Right lung (tissue), 10 donors: ENCODE measurements at places on chromosomes 3 and 15. TPM values are rescaled to one million over a fixed set of nuclear protein-coding genes. Genes with fewer than 3 reads are reported as not detected.

Gene GNAT1
- not detected for polyA plus RNA-seq

Gene LDHAL6B
- not detected for polyA plus RNA-seq

Gene FBN1
- polyA plus RNA-seq: 78.7 TPM

Gene ALPK3
- polyA plus RNA-seq: 16.6 TPM

Gene GOLGA6B
- 1.5 TPM for polyA plus RNA-seq

Gene AMOTL2
- 25.8 TPM for polyA plus RNA-seq

Gene RASGRF1
- 17.1 TPM for polyA plus RNA-seq

Gene STX19
- 6.4 TPM for polyA plus RNA-seq

Gene NUP210
- polyA plus RNA-seq: 15.7 TPM

Gene SLC9C1
- 1.1 TPM for polyA plus RNA-seq

Gene SPRED1
- 42.8 TPM for polyA plus RNA-seq

Gene ZNF860
- 10.0 TPM for polyA plus RNA-seq

- no peak for DNase-seq
Measured at GRCh38 chr15:90644526-90644925, 72.6 kb upstream of the BLM start.

DNA sequence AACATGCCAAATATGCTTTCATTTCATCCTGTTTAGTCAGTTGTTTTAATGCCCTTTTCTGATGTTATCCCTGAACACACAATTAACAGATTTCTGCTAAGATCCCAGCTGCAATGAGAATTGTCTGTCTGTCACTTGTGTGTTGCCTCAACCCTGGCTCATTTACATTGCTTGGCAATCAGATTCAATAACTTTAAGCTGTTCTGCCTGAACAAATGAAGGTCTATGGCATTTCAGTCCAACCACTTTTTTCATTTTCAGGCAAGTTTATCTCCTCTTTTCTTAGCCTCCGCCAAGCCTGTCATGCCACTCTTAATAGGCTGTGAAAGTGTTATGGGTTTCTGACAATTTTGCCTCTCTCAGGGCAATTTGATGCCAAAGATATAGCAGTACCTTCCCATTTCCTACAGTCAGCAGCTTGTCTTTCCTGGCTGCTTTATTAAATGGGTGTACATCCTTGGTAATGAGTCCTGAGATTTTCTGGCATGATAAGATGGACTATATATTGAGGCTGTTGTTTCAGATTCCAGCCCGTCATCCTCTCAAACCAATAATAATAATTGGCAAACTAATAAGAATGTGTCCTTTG is 68.7 kb upstream of the ADAMTS9 start:
- no peak for DNase-seq

GRCh38 chr3:11624161-11624560 is 19.6 kb downstream of the VGLL4 start:
- DNase-seq: no peak

DNA sequence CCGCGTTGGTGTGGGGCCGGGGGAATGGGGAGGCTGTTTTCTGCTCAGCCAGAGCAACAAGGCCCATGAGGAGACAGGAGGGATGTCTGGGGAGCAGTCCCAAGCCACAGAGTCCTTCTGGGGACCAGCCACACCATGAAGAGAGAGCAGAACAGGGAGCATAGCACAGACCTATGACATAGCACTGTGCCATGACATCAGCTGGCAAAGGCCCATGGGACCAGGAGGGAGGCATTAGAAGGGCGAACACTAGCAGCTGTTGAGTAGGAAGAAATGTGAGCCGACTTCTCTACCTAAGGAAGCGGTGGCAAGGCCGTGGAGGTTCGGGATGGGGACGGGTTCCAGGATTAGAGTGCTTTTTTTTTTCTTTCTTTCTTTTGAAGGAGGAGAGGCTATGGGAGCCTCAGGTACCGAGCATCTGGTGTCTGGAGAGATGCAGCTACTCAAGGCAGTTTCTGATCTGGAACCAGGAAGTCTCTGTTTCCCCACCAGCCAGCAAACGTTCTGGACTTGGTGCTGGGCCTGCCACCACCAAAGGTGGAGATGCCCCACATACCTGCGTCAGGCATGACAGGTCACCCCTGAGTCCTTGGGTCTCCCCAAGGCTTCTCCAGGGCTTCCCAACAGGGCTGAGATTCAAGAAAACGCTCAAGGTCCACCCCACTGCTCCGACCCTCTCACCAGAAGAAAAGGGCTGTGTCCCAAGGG is 77.3 kb upstream of the CGNL1 start:
- no peak for DNase-seq

GRCh38 chr3:184811663-184811998 is 335 bp upstream of the VPS8 start:
- DNase-seq: no peak

GRCh38 chr3:39294446-39295183 is 14.8 kb upstream of the CX3CR1 start:
- no peak for DNase-seq

GRCh38 chr3:184039414-184039813 is 7.9 kb downstream of the HTR3D start:
- no peak for DNase-seq

DNA sequence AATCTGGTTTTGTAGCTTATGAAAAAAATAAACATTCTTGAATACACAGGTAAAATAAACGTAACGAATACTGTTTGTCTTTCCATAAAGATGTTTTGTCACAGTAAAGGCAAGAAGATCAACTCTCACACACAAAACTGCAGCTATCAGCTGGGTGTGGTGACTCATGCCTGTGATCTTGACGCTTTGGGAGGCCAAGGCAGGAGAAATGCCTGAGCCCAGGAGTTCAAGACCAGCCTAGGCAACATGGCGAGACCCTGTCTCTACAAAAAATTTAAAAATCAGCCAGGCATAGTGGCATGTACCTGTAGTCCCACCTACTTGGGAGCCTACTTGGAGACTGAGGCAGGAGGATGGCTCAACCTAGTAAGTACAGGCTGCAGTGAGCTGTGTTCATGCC is 39.6 kb downstream of the CBLB start:
- DNase-seq: no peak

- no peak for DNase-seq
Measured at GRCh38 chr15:39468331-39468730, 112.5 kb upstream of the THBS1 start.

- no peak for DNase-seq
Measured at GRCh38 chr3:127777921-127778656, 44.2 kb downstream of the MGLL start.

DNA sequence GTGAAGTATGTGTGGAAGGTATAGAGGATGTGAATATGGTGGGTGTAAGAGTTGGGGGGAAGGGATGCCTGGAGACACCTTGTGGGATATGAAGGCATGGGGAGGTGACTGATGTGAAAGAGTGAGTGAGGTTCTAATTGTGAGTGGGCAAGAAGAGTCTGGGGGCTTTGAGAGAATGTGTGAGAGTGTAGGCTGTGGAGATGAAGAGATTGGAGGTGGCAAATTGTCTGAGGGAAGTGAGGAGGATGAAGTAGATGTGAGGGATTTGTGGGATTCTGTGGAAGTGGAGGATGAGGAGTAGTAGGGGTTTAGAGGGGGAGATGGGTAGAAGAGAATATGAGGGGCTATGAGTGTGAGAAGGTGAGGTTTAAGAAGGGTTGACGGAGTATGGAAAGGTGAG is 41.6 kb downstream of the ZIC4 start:
- DNase-seq: no peak

GRCh38 chr3:143979041-143979440 is 7.4 kb downstream of the DIPK2A start:
- no peak for DNase-seq

- DNase-seq: no peak
Measured at GRCh38 chr15:40439960-40440742, 602 bp upstream of the BAHD1 start.

DNA sequence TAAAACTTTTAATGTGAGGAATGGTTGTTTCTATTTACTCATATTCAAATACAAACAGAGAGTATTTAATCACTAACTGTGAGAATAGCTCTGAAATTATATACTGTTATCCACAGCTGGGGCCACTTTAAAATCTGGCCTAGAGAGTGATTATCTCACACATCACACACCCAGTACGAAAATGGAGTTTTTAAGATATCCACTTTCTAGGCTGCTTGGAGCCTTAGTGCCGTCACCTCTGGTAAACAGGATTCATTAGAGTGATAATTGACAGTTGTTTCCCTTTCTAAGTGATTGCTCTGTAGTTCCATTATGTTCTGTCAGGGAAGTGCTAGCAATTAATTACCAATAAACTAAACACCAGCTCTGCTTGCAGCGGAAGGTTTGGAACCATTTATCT is 942.4 kb downstream of the FHIT start:
- DNase-seq: no peak

DNA sequence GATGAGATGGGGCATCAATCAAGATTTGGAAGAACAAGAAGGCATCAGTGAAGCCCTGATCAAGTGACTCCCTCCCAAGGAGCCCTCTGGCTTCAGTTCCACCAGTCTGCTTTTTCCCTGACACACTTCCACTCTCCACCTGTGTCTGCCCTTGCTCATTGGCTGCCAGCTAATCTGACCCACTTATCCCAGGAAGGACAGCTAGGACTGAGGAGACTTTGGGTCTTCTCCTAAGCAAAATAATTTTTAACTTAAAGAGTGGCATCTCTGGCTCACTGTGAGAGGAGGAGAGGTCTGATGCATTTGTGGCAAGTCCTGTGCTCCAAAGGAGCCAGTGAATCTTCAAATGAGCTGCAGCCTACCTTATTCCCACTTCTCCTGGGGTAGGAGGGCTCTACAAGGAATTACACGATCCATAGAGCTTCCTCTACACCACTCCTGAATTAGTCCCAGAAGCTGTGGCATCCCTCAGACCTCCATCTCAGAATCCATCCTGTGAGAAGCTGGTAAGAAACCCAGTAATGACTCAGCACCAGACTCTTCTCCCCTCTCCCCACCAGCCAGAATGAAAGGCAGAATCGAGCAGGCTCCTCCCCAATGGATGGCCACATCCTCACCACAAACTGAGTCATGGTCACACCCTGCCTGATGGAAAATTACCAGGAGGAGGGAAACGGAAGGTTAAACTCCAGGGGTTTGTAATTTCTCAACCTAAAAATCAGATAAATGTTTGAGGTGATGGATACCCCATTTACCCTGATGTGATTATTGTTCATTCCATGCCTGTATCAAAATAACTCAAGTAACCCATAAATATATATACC is 6.3 kb upstream of the PKM start:
- no peak for DNase-seq

GRCh38 chr15:96200357-96200967 is 130.0 kb upstream of the NR2F2 start:
- no peak for DNase-seq

GRCh38 chr15:42384597-42384996 is 25.3 kb downstream of the CAPN3 start:
- no peak for DNase-seq

DNA sequence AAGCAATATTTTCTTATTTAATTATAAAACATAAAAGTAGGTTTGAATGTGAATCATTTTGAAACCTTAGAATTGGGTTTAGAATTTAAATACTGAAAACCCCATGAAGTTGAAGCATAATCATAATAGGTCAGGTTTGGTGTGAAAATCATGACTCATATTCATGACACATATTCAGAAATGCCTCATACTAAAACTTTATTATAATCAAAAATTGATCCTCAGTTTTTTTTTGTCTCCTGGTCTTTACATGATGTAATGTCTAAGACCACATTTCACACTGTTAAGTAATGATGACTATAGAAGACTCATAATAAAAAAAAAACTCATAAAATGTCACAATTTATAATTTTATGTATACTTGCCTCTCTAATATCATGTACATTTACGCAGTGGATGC is 190.4 kb downstream of the FOXP1 start:
- no peak for DNase-seq

DNA sequence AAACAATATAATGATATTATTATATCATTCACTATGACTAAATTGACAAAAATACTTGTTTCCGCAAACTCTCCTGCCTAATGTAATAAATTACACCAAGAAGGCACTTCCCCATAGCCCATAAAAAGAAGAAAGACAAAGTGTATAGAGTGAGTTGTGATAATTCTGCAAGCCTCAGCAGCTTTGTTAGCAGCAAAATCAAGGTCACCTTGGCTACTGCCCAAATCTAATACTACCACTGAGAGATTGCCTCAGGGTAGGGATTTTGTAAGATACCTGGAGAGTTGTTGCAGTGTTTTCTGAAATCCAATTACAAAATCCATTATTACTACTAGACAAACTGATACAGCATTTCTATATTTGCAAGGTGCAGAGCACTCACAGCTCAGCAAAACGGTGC is 503.5 kb downstream of the FGF12 start:
- no peak for DNase-seq

GRCh38 chr3:182220013-182220412 is 508.3 kb downstream of the SOX2 start:
- DNase-seq: no peak

DNA sequence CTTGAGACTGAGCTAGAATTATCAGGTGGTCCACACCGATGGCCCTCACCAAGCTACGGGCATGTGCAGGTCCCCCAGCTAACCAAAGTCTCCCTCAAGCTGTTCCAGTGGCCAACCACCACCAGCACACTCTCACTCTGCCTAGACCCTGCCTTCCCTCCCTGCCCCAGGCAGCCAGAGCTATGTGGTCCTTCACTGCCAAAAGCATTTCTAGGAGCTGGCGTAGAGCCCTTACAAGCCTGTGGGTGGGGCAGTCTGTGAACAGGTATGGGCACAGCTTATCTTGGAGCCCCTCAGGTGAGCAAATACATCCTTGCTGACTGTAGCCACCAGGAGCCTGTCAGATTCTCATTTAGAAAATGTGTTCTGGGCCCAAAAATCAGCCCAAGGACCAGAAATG is 159.8 kb upstream of the PPP2R3A start:
- DNase-seq: no peak
